ENCODE measurements at places on chromosomes 7 and 10.

DNA sequence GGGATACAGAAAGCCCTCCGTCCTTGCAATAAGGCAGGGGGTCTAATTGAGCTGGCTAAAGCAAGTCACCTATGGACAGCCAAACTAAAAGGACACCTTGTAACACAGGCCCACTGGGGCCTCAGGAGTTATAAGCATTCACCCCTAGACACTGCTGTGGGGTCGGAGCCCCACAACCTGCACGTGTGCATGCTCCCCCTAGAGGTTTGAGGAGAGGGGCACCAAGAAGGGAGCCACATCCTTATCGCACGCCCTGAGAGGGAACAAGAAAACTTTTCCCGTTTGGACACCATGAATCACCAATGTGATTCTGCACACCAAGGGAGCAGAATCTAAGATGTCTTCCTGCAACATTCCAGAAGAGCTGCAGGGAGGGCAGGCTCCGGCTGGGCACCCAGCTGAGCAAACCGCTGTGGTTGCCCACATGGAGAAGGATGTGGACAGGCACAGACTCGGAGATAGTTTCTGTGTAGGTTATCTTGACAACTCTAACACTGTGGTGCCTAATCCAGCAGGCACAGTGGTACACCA, 17.7 kb upstream of the TARP start:
- DNase-seq, result no peak

- DNase-seq, result peak; percentile 11
Observed at GRCh38 chr10:131561897-131562296, 250.4 kb upstream of the TCERG1L start.

DNA sequence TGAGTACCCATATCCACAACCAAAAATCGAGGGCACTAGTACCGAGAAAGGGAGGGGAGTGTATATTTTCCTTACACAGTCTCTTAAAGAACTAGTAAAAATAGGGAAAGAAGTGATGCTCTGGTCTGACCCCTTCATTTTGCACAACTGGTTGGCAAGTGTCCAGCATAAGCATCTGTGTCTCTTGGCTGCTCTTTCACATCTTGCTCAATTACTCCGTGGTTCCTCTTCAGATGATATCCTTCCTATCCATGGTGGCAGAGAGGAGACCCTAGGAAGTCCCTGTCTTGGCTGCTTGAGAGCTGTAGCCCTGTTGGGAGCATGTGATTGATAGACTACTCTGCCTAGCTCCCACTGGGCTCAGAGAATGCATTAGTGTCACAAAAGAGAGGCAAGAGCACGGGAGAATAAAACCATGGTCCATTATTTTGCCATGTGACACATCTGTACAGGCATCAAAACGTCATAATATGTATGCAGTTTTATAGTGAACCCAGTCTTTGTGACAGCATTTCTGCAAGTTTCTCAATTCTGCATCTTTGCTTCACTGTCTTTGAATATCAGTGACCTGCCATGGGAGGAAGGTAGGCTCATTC, 111.8 kb upstream of the ANKRD1 start:
- DNase-seq, result no peak

DNA sequence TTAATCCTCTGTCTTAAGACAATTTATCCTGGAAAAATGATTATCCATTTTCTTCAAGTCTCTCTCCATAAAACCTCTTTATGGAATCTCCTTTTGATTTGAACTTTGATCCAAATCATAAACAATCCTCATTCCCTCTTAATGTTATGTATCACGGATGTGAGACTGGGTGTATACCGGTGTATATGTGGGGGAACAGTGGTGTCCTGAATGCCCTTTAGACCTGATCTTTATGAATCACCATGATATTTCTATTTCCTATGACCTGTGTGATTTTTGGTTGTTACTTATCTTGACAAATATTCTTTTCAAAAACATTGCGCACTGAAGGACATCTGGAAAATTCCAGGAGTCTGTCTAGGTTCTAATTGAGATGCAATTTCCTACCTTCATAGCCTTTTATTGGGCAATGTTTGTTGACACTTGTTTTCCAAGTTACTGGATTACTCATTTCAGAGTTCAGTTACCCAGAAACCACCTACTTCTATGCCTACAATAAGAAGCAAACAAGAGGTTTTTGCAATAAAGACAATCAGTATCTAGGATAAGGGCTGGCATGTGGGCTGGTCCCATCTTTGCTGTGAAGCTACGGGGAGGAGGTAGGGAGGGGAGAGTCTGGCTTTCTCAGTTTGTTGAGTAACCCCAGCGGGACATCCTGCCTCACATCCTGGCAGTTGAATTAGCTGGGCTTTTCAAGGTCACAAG, 190.4 kb downstream of the CTTNBP2 start:
- no peak for DNase-seq

- no peak for DNase-seq
Observed at GRCh38 chr10:42827201-42827600, 44.6 kb downstream of the BMS1 start.

DNA sequence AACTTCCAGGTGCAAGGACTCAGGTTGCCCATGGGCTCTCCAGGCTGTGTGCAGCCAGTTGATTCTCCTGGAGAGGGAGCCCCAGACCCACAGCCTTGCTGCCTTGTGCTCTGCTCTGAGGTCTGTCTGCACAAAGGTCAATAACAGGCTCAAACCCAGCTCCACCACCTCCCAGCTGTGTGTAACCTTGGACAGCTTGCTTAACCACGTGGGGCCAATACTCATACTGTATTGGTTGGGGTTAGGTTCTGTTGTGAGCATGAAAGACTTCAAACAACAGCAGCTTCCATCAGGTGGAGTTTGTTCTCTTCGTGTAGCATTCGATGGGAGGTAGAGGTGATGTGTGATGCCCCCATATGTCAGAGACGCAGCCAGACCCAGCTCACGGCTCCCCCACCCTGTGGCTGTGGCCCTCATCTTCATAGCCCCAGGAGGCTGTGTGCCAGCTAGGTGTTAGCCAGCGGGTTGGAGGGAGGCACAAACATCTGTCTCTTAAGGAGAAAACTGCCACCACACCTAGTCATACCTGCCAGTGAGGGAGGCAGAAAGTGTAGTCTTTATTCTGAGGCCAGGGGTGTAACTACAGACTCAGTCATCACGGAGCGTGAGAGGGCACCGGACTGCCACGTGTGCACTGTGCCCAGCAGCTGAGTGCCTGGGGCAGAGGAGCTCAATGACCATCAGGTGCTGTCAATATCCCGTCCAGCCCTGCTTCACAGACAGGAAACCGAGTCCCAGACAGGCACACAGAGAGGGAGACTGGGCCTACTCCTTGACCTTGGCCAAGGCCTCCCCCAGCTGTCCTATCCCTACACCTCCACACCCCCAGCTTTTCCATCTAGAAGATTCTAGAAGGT, 8.1 kb upstream of the POLD2 start:
- no peak for DNase-seq

- DNase-seq, result no peak
Observed at GRCh38 chr10:68576118-68576517, 16.0 kb downstream of the TET1 start.

DNA sequence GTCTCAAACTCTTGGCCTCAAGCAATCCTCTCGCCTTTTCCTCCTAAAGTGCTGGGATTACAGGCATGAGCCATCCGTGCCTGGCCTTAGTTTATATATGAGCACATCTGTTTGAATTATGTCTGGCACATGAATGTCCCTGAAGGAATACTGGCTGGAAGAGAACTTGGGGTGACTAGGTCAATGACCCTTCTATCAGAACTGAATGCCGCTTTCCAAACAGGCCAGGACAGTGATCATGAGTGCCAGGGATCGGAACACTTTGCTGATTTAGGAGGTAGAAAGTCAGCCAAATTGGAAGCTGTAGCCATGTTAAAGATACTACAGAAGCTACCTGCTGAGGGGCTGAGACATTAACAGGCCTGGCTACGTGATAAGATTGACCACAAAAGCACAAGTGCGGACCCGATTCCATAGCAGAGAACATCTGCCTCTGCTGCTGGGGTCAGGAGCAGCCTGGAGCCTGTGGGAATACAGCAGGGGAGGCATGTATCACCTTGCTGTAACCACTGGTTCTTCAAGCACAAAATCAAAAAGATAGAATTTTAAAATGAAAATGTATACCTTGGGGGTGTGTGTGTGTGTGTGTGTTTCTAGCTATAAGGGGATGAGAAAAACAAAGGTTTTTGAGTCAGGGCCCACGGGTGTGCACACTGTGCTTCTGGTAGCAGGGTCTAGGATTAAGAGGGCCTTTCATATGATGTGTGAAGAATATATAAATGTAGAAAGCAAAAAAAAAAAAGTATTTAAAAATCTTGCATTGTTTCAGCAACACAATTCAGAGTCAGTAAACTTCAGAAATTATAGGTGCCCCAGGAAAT, 293.7 kb downstream of the BBS9 start:
- no peak for DNase-seq

DNA sequence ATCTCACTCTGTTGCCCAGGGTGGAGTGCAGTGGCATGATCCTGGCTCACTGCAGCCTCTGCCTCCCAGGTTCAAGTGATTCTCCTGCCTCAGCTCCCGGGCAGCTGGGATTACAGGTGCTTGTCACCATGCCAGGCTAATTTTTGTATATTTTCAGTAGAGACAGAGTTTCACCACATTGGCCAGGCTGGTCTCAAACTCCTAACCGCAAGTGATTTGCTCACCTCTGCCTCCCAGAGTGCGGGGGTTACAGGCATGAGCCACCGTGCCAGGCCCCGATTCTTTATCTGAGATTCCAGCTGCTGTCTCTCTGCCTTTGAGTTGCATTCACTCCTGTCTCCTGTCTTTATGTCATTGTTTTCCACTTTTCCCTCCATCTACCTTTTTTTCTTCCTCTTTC, 168.7 kb downstream of the TMEM178B start:
- DNase-seq, result peak; percentile 34

DNA sequence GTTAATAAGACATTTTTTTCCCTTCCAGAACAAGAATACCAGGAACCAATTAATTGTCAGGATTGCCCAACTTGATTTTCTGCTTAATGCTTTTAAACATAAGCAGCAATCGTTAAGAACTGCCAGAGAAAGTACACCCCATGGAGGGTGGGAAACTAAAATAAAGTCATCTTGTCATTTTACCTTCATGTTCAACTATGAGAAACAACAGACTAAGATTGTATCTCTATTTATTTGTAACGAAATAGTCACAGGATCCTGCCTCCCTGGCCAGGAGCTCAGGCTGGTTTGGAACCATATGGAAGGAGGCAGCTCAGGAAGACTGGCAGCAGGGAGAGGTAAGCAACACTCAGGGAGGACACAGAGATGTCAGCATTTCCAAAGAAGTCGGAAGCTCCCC, 129.6 kb downstream of the TNS3 start:
- DNase-seq, result no peak

- DNase-seq, result no peak
Observed at GRCh38 chr10:71284544-71285179, 34.4 kb upstream of the SLC29A3 start.

GRCh38 chr7:123070702-123071286, 75.3 kb upstream of the TAS2R16 start:
- DNase-seq, result no peak

GRCh38 chr10:62019013-62019684, 117.7 kb downstream of the ARID5B start:
- no peak for DNase-seq

DNA sequence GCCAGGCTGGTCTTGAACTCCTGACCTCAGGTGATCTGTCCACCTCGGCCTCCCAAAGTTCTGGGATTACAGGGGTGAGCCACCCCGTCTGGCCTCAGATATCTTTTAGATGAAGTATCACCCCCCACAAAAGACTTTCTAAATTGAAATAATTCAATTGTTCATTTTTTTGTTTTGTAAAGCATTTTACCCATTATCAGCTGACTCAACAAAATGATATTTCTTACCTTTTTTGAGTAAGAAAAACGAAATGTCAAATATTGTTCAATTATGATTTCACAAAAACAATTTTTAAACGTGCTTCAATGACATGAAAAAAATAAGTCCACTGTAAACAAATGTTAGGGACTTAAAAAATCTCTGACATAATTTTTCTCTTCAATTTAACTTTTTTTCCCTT, 822 bp upstream of the PRPF18 start:
- DNase-seq, result no peak

- peak; percentile 29 for DNase-seq
Observed at GRCh38 chr10:94066411-94066810, 72.7 kb downstream of the PLCE1 start.

GRCh38 chr7:90723233-90723632, 127.1 kb downstream of the CDK14 start:
- DNase-seq, result no peak

DNA sequence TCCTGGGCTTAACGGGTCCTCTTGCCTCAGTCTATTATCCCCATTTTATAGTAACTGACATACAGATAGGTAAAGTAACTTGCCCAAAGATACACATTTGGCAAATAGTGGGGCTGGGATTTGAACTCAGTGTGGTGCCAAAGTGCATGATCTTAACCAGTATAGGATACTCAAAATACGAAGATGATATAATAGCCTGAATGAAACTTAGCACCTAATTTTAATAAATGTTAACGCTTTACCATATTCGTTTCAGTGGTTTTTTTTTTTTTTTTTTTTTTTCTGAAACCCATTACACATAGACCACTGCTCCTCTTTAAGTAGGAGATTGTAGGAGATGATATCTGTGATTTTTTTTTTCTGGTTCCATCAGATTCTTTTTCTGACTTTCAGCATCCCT, 21.4 kb downstream of the ACTR3B start:
- no peak for DNase-seq

- DNase-seq, result no peak
Observed at GRCh38 chr10:34135515-34135914, 679.6 kb downstream of the PARD3 start.

DNA sequence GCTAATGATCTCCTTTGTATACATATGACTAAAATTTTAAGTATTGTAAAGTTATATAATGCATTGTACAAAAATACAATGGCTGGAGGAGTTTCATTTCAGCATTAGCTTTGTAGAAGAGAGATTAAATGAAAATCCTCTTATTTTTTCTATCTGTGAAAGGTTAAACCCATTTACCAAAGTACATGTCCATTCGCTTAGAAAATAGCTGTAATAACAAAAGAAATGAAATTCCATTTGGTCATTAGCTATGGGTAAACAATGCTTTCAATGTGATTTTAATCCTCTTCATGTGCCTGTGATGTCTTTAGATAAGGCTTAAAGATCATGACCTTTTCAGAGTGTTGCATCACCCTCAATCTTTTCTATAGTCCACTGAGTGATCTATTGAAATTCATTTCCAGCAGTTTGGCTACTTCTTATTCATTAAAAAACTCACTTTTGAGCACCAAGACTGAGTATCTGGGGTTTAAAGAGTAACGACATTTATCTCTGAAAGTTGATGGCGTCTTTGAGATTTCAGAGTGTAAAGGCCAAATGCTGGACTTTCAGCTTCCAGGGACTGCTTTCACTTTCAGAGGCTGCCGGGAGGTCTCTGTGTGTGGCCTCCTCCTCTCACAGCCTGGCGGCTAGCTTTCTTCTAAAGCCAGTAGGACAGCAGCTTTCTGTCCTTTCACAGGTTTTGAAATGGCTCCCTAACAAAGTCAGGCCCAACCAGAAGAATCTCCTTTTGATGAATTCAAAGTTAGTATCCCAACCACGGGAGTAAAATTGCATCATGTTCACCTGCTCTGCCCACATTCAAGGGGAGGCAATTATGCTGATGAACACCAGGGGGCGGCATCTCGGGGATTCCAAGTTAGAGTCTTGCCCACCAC, 701.4 kb upstream of the COBL start:
- DNase-seq, result no peak
